ENCODE measurements at places on chromosomes 6 and 20.

DNA sequence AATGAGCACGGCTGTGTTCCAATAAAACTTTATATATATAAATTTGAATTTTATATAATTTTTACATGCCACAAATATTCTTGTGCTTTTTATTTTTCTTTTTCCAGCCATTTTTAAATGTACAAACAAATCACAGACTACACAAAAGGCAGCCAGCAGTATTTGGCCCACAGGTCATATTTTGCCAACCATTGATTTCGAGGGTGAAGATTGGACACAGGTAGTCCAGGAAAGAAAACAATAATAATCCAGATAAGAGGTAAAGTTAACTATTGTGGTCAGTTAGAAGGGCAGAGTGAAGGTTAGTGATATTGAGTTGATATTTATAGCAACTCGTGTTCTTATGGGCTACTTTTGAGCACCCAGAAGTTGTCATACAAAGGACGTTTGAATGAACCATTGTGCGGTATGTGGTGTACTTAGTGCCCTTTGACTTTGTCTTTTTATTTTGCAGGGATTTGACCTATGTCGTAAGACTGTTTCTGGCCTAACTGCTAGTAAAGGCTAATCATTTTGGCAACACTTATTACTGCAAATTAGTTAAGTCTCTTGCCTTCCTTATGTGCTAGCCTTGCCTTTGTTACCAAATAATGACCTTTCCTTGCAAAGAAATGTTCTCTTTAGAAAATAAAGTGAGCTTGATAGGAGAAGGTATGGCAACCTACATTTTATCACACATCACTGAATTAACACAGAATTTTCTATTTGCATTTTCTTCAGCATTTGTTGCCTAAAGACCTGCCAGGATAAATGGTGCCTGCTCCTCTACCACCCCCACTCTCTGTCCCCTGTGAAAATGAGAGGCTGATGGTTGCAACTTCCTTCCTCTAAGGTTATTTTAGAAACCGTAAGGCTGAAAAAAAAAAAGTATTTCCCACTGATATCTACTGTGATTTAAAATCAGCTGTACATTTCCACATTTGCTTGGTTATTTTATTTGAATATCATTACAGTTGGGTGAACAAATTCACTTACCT lies 493.9 kb upstream of the SOX4 start:
- DNase-seq = no peak

GRCh38 chr6:135797361-135797760 lies 54.1 kb upstream of the PDE7B start:
- no peak for DNase-seq

DNA sequence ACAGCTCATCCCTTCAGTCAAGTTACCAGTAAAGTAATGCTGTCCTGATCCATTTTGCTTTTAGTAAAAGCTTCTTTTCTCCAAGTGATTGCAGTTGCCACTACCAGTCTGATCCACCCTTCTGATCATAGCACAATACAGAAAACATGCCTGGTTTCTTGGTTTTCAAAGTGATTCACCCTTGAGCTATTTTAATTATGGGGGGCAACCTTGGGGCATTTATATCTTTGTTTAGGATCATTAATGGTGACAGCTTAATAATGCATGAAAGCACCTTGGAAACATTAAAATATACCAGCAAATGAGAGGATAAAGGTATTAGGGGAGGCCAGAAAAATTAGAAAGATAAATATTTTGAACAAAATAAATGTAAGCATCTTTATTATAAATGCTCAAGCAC lies 38.4 kb downstream of the LRRC1 start:
- DNase-seq = no peak

DNA sequence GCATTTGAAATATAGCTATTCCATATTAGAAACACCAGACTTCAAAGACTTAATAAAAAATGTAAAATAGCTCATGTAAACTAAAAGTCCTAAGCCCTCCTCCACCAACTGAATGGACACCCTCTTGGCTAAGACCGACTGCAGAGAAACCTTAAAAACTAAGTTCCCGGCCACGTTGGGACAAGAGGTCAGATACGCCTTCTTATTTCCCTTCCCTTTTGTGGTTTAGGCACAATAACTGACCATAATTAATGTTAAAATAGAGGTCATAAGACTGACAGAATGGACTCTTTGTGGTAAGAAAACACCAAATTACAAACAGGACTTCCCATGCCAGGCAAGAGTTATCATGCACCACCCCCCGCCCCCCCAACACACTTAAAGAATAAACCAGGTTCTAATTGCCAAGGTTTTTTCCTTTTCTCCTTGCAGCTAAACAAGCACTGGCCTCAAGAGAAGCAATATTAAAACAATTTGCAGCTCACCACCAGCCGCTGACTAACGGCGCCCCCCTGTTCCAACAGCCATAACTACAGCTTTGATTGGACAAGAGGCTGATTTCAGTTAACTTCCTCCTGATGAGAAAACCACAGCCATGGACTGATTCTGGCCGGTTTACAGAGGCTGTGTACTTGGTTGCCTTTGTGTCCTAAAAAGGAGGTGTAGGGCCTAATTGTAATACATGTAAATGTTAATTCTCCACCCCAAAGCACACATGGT lies 10.7 kb upstream of the LAMP5 start:
- DNase-seq = peak; percentile 24

- no peak for DNase-seq
These were observed 26.2 kb downstream of the HDAC2 start for GRCh38 chr6:113944701-113945100.

DNA sequence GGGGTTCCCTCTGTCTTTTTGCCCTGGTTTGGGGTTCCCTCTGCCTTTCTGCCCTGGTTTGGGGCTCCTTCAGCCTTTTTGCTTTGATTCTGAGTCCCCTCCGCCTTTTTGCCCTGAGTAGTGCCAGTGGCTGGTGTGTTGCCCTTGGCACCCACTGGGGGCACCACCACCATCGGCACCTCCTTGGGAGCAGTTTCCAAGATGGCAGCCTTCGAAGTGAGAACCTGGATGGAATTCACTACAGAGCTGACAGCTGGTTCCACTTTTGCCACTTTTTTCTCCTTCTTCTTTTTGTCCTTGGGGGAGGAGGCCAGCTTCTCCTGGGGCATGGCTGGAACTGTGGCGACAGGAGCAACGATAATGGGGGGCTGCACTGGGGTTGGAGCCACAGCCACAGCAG lies 22.2 kb downstream of the RRBP1 start:
- no peak for DNase-seq

- DNase-seq = no peak
These were observed 84.3 kb downstream of the FILIP1 start for GRCh38 chr6:75409286-75409685.

DNA sequence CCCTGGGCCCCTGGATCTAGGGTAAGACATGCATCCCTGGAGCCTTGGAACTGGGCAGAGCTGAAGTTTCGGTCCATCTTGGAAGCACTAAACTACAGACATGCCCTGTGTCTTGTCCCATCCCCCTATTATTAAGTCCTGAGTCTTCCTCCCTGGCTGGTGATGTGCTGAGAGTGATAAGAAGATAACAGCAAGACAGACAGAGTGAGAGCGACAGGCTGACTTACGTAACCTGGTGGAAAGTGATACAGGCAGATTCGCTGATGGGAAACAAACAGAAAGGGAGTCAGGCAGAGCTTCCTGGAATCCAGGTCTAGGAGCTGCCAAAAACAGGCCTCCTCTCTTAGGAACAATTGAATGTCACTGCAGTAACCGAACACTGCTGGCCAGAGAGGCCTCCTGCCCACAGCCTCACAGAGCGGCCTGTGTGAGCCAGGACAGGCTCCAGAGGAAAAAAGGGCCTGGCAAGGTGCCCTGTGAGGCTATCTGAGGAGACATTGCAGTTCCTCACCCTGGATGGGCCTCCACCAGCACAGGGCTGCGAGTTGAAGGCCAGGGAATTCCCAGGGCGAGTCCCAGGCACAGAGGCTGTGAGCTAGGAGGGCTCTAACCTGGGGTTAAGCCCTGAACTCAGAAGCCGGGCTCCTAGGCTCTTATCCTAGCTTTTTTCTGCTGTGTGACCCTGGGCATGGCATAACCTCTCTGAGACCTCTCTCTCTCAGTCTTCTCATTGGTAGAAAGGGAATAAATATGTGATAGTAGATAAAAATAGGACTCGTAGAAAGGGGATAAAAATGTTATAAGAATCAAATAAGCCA lies 34.2 kb upstream of the B4GALT5 start:
- no peak for DNase-seq

GRCh38 chr6:28368522-28368921 lies 18.8 kb downstream of the ZKSCAN3 start:
- DNase-seq = no peak

GRCh38 chr6:15952231-15953151 lies 176.4 kb upstream of the MYLIP start:
- DNase-seq = no peak

DNA sequence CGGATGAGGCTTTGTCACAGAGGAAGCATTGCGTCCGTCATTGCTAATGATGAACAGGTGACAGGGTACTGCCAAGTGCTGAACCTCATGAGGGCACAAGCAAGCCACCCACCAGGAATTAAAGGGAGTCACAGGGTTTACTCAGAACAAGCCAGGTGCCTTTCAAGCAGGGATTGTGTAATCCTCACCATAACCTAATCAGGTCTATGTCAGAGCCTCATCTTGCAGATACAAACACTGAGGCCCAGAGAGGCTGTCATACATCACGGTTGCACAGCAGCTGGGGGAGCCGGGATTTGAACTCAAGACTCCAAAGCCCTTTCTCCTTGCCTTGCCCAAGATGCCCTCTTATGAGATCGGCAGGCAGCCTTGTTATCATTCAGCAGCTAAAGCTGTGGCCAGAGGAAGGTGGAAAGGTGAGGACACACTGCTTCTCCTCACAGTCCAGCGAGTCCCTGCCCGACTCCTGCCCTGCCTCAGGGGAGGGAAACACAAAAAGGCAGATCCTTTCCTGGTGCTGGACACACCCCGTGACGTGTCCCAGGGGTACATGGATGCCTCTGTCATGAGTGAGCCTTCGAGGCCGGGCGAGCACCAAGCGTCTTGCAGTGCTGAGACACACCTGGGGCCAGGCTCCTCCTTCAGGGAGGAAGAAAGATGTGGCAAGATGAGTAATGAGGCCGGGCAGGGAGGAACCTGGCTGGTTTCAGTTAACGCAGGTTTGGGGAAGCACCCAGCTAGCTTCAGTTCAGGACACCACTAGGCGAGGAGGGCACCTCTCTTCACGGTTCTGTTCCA lies 214.9 kb downstream of the LY86 start:
- DNase-seq = no peak

DNA sequence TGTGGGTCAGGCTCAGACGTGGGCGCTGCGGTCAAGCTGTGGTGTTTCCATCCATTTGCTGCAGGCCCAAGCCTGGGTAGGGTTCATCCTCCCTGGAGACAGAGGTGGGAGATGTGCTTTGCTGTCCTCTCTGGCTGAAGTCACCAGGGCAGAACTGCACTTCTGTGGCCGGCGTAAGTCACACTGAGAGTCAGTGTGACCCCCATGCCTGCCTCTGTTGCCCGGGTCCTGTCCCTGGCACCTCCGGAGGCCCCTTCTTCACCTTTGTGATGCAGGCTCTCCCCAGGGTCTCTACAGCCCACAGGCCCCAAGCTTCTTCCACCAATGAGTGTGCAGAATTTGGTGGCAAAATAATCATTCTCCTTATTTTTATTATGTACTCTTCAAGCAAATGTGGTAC lies 53.8 kb upstream of the DACT2 start:
- DNase-seq = no peak

GRCh38 chr6:140105857-140106256 lies 731.4 kb upstream of the CITED2 start:
- DNase-seq = no peak

DNA sequence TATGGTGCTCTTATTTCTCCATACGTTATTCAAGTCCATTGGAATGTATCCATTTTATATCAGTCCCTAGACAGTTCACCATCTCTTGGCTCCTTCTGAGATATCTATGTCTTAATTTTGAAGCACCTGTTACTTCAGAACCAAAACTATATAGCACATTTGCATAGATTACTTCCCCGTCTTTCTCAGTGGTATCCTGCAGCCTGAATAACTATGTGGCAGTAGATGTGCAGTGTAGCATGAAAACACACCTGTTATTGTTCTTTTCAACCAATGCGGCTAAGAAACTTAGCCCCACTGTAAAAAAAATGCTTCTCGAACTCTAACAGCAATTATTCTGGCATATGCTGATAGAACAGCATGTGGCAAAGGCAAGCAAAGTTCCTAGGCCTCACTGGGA lies 1184.4 kb upstream of the ADGRB3 start:
- no peak for DNase-seq

DNA sequence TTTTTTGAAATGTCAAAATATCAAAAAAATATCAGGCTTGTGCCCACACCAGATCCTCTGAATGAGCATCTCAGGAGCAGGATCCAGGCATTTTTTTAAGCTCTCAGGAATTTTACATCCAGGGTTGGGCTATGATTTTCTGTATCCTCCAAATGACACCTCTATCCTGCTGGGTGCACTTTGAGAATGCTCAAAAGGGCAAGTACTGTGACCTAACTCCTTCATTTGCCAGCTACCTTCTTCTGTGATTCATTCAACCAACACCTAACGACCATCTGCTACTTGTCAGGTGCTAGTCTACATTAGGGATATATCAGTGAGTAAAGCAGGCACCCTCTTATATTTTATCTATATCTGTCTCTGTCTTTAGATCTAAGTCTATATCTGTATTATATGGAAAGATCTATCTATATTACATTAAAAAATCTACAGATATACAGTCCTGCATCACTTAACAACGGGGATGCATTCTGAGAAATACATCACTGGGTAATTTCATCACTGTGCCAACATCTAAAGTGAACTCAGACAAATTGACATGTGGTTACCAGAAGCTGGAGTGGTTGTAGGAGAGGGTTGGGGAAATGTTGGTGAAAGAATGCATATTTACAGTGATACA lies 131.6 kb downstream of the KIF16B start:
- no peak for DNase-seq

DNA sequence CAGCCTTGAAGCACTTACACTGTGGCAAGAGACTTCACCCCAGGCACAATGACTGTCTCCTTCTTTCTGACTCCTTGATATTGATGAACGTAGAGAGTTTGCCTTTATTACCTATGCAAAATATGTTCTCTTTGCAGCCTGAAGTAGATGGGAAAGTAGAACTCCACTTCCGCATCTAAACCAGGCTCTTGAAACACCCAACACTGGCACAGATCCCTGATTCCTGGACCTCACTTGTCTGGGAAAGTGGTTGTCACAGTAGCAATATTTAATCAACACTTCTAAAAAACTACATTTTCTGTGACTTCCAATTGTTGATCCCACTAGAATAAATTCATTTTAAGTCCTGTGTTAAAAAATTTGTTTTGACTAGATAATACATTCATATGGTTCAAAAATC lies 143.1 kb downstream of the CDK19 start:
- DNase-seq = no peak

GRCh38 chr6:151392427-151392826 lies 1.1 kb upstream of the ZBTB2 start:
- no peak for DNase-seq
